ENCODE measurements at places on chromosomes 1 and 21.

DNA sequence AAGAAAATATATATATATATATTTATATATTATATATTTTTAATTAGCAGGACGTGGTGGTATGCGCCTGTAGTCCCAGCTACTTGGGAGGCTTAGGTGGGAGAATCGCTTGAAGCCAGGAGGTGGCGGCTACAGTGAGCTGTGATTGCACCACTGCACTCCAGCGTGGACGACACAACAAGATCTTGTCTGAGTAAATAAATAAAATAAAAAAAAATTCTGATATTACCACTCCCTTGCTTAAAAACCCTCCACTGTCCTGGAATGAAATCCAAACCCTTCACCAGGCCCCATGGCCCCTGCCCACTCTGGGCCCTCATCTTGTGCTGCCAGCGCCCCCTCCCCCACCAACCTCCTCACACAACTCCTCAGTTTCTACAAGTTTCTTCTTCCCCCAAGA, 1.7 kb upstream of the ECE1 start:
- DNase-seq: no peak

GRCh38 chr1:110781525-110781924, 91.4 kb upstream of the CD53 start:
- no peak for DNase-seq

DNA sequence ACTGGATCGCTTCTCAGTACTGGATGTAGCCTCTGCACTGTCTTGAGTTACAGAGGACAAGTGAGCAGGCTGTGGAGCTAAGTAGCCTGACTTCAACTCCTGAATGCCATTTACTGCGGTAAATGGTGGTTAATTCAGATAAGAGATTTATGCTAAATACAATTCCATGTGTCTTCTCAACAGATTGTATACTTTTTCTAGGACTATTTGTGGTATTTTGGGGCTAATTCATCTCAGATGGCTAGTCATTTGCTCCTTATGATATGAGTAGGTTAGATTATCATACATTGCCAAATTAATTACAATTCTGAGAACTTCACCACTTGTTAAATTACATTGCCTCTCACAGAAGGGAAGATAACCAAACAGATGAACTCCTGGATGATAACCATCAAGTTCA, 90.5 kb downstream of the NTNG1 start:
- no peak for DNase-seq

- no peak for DNase-seq
Observed at GRCh38 chr1:157278383-157279137, 140.4 kb upstream of the ETV3 start.

- DNase-seq: no peak
Observed at GRCh38 chr1:33326785-33327184, 5.9 kb upstream of the A3GALT2 start.

GRCh38 chr1:179951383-179952144, 3.0 kb upstream of the CEP350 start:
- no peak for DNase-seq
